AG04449 (cell line): ENCODE measurements at places on chromosomes 1 and 21.

- no peak for DNase-seq
Observed at GRCh38 chr1:178959543-178960460, 65.9 kb upstream of the FAM20B start.

GRCh38 chr1:16349847-16350406, 2.4 kb downstream of the FBXO42 start:
- DNase-seq, result no peak

DNA sequence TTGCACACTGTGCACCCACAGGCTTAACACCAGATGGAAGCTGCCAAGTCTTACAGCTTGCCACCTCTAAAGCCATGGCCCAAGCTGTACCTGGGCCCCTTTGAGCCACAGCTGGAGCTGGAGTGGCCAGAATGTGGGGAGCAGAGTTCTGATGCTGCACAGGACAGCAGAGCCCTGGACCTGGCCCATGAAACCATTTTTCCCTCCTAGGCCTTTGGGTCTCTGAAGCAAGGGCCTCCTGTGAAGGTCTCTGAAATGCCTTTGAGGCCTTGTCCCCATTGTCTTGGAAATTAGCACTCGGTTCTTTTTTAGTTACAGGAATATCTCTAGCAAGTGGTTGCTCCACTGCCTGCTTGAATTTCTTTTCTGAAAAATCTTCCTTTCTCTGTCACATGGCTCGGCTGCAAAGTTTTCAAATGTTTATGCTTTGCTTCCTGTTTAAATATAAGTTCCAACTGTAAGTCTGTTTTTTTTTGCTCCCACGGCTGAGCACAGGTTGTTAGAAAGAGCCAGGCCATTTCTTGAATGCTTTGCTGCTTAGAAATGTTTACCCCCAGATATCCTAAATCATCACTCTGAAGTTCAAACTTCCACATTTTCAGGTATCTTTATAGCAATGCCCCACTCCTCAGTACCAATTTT, 156.8 kb upstream of the GORAB start:
- no peak for DNase-seq

DNA sequence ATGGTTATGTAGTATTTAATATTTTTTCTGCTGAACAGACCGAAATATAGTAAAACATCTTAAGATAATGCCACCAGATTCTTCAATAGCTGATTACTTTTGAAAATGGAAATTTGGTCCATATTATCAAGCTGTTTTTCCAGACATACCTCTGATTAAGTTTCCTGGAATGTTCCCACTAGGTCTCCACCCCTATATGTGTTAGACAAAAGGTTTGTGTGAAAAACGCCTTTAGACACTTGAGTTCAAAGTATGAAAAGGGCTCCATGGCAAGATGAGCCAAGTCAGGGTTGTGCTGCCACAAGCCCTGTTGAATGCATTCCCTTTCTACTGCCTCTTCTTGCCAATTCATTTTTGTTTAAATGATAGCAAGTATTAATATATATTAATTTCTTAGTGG, 52.7 kb downstream of the ZBTB17 start:
- DNase-seq, result no peak

DNA sequence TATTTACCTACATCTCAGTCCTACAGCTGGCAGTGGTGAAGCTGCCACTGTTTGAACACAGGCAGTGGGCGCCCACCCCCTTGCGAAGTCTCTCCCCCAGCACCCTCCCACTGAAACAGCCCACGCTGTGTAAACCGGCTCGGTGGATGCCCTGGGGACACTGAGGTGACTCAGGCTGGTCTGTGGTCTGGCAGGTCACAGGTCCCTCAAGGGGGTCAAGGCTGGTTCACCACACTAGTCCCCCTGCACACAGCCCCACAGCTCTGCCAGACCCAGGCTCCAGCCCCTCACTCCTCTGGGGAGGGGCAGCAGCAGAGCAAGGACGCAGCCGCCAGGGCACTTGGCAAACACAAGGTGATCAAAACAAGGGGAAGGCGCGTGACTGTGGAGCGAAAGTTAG, 7.6 kb downstream of the CHD5 start:
- no peak for DNase-seq

GRCh38 chr1:74548961-74549750, 36.7 kb upstream of the LRRC53 start:
- no peak for DNase-seq

GRCh38 chr1:117036018-117036461, 24.1 kb upstream of the TTF2 start:
- no peak for DNase-seq

DNA sequence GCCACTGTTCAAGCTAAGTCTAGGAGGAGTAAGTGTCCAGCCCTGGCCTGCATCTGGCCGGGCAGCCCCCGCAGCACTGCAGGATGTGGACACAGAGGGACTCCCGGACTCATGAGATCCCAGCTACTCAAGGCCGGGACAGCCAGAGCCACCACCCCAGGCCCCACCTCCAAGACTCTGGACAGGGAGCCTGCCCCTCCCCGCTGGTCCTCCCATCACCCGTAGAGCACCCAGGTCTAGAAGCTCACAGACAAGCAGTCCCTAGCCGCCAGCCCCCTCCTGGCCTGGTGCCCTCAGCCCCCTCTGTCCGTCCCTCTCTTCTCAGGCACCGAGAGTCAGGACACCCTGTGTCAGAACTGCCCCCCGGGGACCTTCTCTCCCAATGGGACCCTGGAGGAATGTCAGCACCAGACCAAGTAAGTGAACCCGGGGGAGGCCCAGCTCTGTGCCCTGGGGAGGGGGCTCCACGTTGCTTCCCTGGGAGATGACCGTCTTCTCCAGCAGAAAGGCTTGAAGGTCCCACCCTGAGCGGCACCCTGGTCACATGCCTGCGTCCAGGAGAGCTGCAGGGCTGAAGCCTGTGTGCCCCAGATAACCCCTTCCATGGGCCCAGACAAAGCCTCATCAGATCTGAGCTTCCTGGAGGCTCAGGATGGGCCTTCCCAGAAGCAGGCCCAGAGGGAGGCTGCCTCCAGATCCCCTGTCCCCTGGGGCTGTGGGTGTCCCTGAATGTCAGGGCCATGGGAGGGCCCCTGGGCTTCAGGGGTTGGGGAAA, 4.3 kb downstream of the TNFRSF14 start:
- no peak for DNase-seq

- no peak for DNase-seq
Observed at GRCh38 chr1:105317976-105318375, 1568.3 kb downstream of the AMY1C start.

DNA sequence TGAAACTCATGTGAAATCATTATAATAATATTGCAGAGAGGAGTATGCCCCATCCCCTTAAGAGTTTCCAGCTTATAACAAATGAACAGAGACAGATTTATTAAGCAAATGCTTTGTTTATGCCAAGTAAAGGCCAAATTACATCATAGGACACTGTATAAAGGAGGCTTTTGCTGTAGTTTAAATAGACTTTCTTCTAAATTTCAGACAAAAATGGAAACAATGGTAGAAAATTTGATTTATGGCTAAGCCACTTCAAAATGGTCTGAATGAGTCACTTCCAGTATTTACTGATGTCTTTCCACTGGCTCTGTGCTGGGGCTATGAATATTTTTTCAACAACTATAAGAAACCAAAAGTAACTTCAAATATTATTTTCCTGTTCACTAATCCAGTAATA, 81.1 kb upstream of the ST6GALNAC5 start:
- no peak for DNase-seq

- DNase-seq, result peak; percentile 4
Observed at GRCh38 chr1:119903443-119903835, 7.1 kb upstream of the ADAM30 start.

DNA sequence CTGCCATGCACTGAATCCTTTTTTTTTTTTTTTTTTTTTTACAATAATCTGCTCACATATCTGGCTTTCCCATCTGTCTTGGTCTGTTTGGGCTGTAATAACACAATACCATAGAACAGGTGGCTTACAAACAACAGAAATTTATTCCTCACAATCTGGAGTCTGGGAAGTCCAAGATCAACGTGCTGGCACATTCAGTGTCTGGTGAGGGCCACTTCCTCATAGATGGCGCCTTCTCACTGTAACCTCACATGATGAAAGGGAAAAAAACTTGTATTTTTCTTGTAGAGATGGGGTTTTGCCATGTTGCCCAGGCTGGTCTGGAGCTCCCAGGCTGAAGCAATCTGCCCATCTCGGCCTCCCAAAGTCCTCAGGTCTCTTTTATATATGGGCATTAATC, 13.0 kb upstream of the PARP1 start:
- DNase-seq, result no peak

DNA sequence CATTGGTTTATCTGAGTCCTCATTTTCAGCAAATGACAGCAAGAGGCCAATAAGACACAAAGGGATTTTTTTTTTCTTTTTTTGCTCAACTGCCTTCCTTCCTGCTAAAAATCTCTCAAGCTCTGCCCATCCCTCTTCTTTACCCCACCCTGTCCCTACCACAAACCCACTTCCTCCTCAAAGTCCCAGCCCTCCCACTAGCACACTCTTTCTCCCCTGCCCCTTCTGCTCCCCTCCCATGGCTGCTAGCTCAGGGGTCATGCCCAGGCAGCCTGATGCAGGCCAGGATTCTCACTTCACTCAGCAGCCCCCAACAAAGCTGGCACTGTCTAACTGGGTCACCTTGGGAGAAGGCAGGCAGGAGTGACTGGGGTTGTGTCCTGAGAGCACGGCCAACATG, 28.8 kb upstream of the PPP2R5A start:
- DNase-seq, result no peak

GRCh38 chr21:15908187-15908586, 178.4 kb downstream of the USP25 start:
- no peak for DNase-seq

GRCh38 chr1:155037851-155038441, 4.3 kb downstream of the DCST1 start:
- no peak for DNase-seq

DNA sequence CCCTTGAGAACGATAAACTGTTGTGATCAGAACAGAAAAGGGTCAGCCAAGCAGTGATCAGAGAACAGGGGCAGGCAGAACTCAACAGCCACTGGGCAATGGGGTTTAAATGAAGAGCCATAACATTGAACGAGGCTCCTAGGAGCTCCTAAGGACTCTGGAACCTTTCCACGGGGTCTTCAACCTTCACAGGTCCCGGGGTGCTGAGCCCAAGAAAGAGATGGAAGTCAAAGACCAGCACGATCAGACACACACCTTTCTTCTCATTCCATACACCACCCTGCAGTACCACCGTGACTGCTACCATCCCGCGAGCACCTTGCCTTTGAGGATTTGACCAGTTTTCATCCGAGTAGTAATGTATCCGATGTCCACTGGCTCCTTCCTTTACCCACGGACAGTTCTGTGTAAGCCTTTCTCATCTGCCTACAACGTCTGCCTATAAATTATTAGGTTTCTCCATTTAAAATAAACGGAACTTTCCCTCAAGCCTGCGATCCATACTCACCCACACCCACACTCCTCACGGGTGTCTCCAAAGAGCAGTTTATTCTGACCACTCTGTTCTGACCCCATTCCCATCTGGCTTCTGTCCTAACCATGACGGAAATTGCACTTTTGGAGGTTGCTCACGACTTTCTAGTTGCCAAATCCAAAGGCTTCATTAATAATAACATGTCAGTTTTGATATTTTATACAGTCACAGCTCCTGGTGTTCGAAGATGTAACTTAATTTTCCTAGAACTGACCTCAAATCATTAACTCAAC, 16.8 kb upstream of the HHAT start:
- no peak for DNase-seq

- DNase-seq, result no peak
Observed at GRCh38 chr1:1540090-1540817, at the start of gene TMEM240. Gene TMEM240, minus strand, starts transcription at chr1:1540624. Its CDS starts 278 bp downstream, at chr1:1540346.

DNA sequence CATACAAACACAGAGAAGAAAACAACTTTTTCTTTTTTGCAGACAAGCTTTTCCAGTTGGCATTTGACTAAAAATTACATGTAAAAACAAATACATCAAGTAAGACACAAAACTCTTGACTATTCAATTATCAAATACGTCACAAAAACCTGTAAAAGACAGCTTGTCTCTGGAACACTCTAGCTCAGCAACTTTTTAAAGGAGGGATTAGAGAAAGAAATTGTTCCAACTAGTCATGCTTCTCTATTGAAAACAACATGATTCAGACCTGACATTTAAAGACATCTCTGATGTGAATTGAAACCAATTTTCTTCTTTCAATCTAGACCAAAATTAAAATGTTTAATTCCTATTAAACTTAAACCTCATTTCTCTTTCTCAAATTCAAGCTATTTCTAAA, 30.3 kb downstream of the SMYD3 start:
- no peak for DNase-seq

DNA sequence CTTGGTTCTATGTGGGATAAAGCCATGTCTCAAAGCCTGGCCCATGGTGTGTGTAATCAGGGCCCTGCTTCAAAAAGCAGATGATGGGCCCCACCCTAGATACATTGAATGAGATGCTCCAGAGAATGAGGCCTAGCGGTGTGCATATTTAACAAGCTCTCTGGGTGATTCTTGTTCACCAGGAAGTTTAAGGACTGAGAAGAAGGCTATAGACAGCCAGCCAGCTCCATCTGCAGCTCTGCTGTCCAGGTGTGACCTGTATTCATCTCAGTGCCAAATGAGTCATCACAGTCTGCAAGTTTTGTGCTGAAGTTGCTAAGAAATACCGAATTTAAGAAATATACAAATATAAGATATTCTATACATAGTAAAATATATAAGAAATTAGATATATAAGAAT, 182.0 kb upstream of the RUNX1 start:
- DNase-seq, result no peak
